ENCODE measurements at places on chromosomes 2 and 18. TPM values are rescaled to one million over a fixed set of nuclear protein-coding genes. Genes with fewer than 3 reads are reported as not detected.

GRCh38 chr2:206555721-206556120 is 86.6 kb upstream of the FAM237A start:
- no peak for DNase-seq

GRCh38 chr2:22270341-22270740 is 1114.6 kb upstream of the KLHL29 start:
- DNase-seq = no peak

DNA sequence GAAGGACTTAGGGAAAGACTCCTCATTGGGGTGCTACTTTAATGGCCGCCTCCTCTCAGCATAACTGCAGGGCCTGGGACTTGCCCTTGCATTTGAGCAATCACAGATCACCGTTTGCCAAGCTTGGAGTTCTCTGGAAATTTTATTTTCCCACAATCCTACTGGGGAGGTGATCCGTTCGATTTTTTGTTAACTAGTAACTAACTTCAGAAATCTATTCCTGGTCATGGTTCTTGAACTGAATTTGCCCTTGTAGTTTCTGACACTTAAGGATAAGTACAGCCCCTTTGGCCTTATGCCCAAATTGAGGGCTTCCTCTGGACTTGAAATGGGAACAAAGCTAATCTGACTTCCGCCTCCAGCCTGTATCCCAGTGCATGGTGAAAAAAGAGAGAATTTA is 60.5 kb upstream of the ST3GAL5 start:
- DNase-seq = no peak

- DNase-seq = no peak
Observed at GRCh38 chr18:73638709-73639108, 508.9 kb downstream of the FBXO15 start.

The SP140L gene
- total RNA-seq = 39.0 TPM

DNA sequence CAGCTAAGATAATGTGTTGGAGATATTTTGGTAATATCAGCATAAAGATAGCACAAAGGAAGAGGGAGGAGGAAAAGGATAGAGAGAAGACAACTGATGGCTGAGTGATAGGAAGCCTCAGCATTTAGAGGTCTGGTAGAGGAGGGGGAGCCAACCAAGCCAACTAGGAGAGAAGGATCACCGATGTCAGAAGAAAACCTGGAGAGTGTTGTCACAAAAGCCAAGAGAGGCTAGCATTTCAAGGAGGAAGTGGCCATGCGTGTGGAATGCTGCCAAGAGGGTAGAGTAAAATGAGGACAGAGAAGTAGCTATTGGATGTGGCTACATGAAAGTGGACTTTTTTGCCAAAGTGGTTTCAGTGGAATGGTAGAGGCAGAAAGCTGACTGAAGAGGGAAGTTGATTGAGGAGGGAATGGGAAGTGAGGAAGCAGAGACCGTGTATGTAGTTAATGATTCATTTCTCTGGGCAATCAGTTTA is 34.3 kb downstream of the LCLAT1 start:
- DNase-seq = no peak

The GKN1 gene
- not detected for total RNA-seq

DNA sequence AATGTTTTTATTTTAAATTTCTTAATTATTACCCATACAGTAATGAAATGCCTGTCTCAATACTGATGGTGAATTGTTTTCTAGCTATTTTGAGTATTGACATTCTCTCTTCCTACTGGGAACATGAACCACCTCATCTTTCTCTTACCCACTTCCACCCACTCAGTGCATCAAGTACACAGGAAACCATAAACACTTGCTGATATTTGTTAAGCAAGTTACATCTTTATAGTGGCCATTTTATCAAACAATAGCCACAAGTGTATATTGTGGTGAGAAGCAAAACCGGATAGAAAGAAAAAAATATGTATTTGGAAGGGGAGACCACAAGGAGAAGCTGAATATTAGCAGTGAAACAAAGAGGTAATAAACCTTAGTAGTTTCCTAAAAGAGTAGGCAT is 368.1 kb upstream of the HNRNPA3 start:
- no peak for DNase-seq

The LYG1 gene
- total RNA-seq = 0.39 TPM

The TFCP2L1 gene
- 15.7 TPM for total RNA-seq

- no peak for DNase-seq
Observed at GRCh38 chr2:231684314-231685223, 23.8 kb upstream of the PTMA start.

DNA sequence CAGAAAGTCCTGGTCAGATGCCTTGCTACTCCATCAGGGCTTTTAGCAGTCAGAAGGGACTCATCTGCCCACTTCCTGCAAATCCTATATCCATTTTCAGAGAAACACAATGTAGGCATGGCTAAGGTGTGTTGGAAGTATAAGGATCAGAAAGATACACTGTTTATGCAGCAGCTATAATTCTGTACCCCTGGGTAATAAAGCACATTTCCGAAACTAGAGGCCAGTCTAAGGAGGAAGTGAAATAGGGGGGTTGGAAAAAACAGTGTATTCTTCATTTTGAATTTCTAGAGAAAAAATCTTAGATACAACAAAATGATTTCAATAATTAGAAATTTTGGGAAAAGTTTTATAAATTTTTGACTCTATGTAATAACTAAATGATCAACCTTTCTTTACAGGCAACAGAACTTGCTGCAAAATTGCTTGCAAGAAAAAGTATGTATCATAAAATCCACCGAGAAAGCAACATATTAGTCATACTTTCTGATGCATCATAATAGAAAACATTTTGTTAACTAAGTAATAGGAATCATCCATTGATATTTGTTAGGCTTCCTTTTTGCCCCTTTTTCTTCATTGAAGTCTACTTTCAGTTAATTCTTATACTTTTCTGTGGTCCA is 47.4 kb downstream of the FSIP2 start:
- DNase-seq = no peak

GRCh38 chr2:232292395-232293154 is 86.0 kb upstream of the ALPP start:
- DNase-seq = no peak

DNA sequence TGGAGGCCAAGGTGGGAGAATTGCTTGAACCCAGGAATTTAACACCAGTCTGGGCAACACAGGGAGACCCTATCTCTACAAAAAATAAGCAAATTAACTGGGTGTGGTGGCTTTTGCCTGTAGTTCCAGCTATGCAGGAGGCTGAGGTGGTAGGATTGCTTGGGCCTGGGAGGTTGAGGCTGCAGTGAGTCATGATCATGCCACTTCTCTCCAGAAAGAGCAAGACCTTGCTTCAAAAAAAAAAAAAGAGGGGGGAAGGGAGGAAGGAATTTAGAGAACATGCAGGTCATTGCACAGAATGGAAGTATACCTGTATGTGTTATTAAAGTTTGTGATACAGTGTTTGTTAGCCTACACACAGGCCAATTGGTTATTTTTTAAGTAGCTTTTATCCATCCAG is 25.8 kb downstream of the PKP4 start:
- no peak for DNase-seq

The NCKAP5 gene
- total RNA-seq = 7.3 TPM

DNA sequence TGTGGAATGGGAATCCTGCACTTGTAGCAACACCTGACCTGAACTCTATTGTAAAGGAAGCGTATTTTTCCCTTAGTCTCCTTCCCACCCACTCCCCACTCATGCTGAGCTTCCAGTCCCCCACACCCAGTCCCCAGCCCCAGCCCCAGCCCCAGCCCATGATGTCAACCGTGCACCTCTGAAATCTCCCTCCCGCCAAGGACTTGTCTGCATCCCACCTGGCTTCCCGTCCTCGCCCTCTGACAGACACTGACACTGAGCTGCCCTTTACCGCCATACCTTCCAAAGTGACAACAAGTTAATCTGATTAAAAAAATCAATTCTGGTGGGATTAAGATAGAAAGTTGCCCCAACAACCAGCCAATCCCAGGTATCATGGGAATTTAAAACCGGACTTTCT is 213.6 kb upstream of the CELF4 start:
- no peak for DNase-seq

The ALKAL2 gene
- 1.9 TPM for total RNA-seq

- no peak for DNase-seq
Observed at GRCh38 chr18:30177056-30177455, 865.5 kb downstream of the DSC3 start.

The ATP6V1B1 gene
- 2.4 TPM for total RNA-seq

The GALNT14 gene
- 7.0 TPM for total RNA-seq

GRCh38 chr2:42425697-42426096 is 64.7 kb upstream of the COX7A2L start:
- DNase-seq = no peak

DNA sequence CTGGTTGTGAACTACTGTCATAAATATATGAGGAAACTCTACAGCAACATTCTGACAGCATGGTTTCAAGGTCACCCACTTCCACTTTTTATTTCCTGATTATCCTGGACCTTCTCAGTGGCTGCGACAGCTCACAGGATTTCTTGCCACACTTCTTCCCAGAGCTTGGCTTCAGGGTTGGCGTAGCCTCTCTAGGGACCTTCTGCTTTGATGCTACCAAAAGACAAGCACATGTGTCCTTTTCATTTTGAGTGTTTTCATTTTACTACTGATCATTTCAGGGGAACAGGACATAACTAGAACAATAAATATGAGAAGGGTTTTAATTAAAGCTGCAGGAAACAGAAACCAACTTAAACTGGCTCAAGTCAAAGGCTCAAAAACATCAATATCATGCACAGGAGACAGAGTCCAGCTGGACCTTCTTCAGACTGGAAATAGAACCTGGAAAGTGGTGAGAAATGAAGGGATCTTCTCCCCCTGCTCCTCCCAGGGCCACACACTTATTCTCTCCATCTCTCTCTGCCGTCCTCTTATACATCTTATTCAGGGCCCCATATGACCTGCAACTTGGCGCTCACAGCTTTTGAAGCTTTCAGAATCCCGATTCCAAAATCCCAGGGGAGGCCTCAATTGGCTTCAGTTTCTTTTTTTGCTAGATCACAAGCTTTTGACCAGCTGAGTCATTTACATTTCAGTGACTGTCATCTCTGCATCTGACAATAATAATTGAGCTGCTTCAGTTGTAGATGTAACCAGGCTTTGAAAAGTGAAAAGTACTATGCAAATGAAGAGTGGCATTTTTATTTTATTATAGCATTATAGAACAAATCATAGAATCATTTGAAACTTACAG is 9.7 kb downstream of the VIT start:
- no peak for DNase-seq

Measured in ureter (tissue), 1 donor.